NCI-H345 (cell line): ENCODE measurements at places on chromosomes 12 and 14.

GRCh38 chr12:62629971-62630739 lies 163.5 kb downstream of the MON2 start:
- peak; percentile 85 for DNase-seq

GRCh38 chr12:52744493-52745156 lies 32.5 kb downstream of the KRT76 start:
- DNase-seq = no peak

GRCh38 chr14:105094193-105094907 lies 29.1 kb upstream of the GPR132 start:
- DNase-seq = no peak

- peak; percentile 81 for DNase-seq
Measured at GRCh38 chr14:36835128-36835527, 173.5 kb downstream of the PAX9 start.

- no peak for DNase-seq
Measured at GRCh38 chr12:30963709-30964564, 37.4 kb downstream of the TSPAN11 start.

GRCh38 chr12:46751173-46751572 lies 74.6 kb downstream of the SLC38A4 start:
- DNase-seq = no peak

DNA sequence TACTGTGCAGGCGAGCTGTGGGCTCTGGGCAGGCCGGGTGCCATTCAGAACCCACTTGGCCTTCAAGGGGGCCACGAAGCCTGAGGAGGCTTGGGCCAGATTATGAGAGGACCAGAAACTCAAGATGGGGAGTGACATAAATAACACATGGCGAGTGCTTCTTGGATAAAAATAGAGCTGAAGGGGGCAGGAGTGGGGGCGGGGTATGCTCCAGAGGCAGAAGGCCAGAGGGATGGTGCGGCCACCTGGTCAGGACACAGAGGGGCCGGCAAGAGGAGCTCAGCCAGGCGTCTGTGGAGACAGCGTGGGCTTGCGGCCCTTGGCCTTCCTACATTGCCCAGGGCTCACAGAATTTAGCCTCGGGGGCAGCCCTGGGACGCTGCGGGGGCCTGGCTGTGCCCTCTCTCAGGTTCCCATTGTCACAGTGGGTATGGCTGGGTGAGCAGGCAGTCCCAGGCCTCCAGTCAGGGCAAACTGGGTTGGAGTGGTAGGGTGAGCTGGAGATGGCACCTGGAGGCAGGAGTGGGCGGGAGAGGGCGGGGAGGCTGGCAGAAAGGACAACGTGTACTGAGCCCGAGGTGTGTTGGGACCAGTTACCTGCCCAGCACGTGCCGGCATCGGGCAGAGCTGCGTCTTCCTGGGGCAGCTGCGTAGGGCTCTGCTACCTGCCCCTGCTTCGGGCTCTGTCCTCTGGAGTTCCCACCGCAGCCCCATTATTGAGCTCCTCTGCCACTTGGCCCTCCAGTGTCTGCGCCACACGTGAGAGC lies 7.4 kb upstream of the SLC25A29 start:
- DNase-seq = no peak

- no peak for DNase-seq
Measured at GRCh38 chr14:34596891-34597290, 33.1 kb downstream of the SNX6 start.

DNA sequence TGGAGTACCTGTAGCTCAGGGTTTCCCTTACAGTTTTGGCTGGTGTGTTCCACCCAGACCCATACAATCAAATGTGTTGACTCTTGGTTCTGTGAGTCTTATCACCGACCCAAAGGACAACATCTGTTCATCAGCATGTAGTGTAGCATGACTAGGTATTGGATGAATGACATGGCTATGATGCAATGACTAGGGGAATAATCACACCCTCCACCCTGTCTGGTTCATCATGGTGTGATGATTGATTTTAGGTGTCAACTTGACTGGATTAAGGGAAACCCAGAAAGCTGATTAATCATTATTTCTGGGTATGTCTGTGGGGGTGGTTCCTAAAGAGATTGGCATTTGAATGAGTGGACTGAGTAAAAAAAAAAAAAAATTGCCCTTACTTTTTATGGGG lies 311.3 kb downstream of the DPF3 start:
- DNase-seq = no peak

GRCh38 chr12:51087818-51088217 lies 4.4 kb upstream of the CSRNP2 start:
- DNase-seq = no peak

GRCh38 chr12:29728030-29728429 lies 55.7 kb downstream of the TMTC1 start:
- DNase-seq = no peak

GRCh38 chr12:116703214-116703795 lies 34.6 kb downstream of the SPRING1 start:
- peak; percentile 63 for DNase-seq

- DNase-seq = no peak
Measured at GRCh38 chr12:67043771-67044170, 225.4 kb upstream of the CAND1 start.

DNA sequence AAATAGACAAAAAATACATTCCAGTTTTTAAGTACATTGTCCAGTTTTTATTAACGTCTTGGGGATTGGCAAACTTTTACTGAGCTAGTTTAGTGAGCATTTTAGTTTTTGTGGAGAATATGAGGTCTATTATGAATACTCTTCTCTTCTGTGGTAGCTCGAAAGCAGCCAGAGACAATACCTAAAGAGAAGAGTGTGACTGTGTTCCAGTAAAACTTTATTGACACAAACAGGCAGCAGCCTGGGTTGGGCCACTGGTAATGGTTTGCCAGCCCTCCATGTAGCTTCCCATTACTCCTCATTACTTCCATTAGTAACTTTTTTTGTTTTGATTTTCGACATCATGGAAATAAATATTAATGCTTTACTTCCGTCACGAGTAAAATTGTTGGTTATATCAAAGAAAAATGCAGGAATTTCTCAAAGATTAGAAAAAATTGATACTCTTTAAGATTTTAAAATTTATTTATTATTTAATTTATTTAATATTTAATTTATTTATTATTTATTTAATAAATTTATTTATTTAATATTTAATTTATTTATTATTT lies 19.6 kb downstream of the RMST start:
- DNase-seq = peak; percentile 20

DNA sequence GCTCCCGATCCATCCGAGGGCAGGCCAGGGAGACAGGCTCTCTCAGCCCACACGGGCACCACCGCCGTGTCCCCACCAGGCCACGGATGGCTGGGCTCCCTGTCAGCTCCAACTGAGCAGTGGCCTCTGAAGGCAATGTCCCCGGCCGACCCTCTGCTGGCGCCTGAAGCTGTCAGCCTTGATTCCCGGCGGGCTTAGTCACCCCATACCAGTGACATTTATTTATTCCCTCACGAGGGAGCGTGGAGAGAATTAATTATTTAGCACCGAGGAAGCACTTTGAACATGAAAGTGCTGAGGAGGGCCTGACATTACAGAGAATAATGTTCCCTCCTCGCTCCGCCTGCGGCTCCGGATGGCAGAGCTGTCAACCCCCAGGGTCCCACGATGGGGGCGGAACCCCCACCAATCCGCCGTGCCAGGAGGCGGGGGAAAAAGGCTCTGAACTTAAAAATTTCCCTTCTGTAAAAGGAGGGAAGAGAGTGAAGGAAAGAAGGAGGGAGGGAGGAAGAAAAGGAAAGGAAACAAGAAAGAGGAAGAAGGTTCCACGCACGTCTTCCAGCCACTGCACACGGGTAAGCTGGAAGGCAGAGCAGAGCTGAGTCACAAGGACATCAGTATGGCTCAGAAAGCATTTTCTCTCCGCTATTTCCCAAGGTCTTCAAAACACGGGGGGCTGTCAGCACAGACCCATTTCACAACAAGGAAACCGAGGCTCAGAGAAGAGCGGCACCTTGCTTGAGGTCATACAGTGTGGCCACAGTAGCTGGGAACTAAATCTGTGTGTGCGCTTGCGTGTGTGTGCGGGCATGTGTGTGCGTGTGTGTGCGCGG lies 108.7 kb upstream of the NCOR2 start:
- DNase-seq = no peak

- DNase-seq = no peak
Measured at GRCh38 chr14:61406675-61407074, 85.3 kb downstream of the PRKCH start.

DNA sequence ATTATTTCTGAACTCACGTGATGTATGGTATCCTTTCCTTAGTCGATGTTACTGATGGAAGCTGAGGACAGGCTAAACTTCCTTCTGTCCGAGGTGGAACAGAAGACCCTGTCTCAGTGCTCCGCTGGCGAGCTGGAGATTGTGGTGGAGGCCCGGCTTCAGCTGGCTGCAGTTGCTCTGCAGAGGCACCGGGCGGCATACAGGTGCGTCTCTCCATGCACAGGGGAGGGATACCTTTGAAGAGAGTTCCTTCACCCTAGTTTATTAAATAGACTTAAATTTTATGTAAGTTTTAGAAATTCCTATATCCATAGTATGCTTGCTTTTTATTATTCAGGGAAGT lies 186.7 kb upstream of the NEDD1 start:
- peak; percentile 48 for DNase-seq

DNA sequence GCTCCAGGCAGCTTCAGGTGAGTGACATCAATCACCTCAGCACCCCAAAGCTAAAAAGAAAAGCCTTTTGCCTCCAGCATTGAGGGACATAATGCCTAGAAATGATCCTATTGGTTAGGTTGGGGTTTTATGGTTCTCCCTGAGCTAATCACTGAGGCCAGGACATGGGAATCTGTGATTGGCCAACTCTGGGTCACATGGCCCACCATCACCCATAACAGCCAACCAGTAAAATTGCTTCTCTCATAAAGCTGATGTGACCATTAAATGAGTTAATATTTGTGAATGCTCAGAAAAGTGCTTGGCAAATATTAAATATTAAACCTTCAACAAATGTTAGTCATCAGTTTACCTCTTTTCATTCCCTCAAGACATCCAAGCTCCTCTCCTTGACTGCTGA lies 60.2 kb downstream of the TBX3 start:
- no peak for DNase-seq

DNA sequence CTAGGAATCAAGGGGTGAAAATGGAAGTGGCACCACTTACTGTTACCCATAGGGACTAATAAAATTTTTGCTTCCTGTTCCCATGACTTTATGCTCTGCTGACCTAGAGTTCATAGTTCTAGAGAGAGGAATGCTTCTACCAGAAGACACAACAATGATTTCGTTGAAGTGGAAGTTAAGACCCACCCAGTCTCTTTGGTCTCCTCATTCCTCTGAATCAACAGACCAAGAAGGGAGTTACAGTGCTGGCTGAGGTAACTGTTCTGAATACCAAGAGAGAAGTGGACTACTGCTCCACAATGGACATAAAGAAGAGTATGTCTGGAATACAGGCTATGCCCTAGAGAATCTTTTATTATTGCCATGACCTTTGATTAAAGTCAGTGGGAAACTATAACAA lies 23.5 kb upstream of the DYRK2 start:
- DNase-seq = no peak

- DNase-seq = peak; percentile 31
Measured at GRCh38 chr12:101407049-101407435, 530 bp downstream of the ARL1 start.

- DNase-seq = no peak
Measured at GRCh38 chr14:54784060-54784459, 118.6 kb downstream of the GCH1 start.

DNA sequence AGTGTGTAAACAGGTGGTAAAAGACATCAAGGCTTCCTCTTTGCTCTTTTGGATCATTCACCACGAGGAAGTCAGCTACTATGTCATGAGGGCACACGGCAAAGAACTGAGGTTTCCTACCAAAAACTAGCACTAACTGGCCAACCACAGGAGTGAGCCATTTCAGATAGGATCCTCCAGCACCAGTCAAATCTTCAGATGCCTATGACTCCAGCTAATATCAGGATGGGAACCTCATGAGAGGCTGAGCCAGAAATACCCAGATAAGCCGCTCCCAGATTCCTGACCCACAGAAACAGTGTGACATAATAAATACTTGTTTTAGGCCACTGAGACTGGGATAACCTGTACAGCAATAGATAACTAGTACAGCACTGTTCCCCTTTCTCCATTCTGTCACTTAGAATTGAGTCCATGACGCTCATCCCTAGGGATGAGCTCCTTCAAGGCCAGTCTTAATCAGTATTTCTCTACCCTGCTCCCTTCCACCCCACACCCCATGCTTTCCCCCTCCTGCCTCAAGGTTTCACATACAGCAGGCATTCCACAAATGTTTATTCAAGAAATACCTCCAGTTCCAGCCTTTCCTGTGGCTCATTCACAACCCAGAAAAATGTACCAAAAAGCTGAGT lies 68.4 kb downstream of the PPM1H start:
- DNase-seq = no peak

- no peak for DNase-seq
Measured at GRCh38 chr12:46814143-46814542, 11.7 kb downstream of the SLC38A4 start.
